ENCODE measurements at places on chromosomes 5 and 9.

DNA sequence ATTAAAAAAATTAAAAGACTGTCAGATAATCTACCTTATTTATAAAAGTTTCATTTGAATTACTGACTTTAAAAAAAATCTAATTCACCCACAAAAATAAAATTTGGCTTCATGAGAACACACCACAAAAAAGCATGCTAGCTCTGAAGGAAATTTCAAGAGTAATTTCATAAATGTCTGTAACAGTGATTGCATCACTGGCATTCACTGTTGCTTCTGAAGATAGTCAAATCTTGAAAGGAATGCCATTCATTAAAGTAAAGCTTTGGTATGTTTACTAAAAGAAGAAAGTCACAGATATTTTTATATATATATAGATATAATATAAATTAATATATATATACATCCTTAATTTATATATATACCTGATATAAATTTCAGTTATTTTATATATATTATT is 43.4 kb downstream of the NADK2 start:
- DNase-seq = no peak

DNA sequence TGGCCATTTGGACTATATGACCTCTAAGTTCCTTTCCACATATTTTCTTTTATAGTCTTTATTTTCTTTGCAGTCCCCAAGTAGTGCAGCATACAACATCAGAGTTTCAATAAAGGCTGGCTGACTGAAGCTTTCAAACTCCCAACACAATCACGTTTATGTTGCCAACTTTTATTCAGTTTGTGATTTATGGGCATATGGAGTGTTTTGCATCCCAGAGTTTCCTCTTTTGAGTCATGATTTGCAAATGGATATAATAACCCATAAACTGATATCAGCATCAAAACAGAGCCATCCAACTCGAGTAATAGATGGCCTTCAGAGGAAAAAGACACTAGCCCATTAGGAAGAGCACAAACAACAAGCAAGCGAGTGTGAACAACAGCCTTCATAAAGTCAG is 414.0 kb downstream of the ELAVL2 start:
- no peak for DNase-seq

- no peak for DNase-seq
Measured at GRCh38 chr5:43000111-43000840, 39.8 kb downstream of the ANXA2R start.

- DNase-seq = no peak
Measured at GRCh38 chr9:93221044-93221443, 37.1 kb downstream of the WNK2 start.

DNA sequence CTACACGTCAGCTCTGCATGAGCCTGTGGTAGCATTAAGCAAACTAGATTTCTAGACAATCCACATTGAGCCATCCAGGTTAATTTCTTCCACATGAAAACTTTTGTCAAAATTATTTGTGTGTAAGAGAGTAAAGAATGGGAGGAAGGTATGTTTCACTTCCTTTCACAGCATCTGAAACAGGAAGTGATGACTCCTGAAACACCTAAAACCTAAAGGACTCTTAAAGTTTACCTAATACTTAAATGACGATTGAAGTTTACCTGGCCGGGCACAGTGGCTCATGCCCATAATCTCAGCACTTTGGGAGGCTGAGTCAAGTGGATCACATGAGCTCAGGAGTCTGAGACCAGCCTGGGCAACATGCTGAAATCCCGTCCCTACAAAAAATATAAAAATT is 223.8 kb downstream of the CEMIP2 start:
- DNase-seq = no peak

DNA sequence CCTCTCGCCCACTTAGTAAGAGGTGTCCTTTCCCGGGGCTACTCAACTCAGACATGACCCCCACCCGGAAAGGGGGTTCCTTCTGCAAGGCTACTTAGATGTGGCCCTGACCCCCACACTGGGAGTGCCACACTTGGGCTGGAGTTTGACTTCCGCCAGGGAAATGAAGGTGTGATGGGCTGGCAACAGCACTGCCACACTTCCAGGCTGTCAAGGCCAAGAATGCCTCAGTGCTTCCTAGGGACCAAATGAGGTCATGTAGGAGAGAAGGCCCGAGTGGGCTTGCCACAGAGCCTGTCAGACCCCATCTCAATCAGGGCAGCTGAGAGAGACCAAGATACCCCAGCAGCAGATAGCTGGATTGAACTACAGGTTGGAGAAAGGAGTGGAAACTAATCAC is 55.5 kb downstream of the DRD1 start:
- DNase-seq = no peak

DNA sequence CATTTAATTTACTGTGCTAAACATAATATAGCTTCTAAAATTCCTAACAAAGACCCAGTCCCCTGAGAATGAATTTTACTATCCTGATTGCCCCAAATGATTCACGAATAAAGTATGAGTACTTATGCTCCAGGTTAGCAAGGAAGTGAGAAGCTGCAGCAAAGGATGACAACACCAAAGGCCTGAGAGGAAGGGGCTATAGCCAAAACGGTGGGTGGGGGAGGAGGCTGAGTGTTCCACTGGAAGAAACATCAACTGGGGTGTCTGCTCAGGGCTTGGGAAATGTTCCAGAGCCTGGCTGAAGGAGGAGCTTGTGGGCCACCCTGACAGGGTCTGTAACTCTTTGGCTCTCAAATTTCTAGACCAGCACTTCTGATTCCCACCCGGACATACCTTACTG is 157.3 kb downstream of the ADAMTS12 start:
- DNase-seq = no peak

Measured in activated T-cell treated with anti-CD3 and anti-CD28 coated beads for 24 hours (primary cell).